Frontal cortex (tissue), 4 donors: ENCODE measurements at places on chromosomes 16 and 17.

- DNase-seq, result no peak
Measured at GRCh38 chr16:47026947-47027346, 53.5 kb upstream of the DNAJA2 start.

DNA sequence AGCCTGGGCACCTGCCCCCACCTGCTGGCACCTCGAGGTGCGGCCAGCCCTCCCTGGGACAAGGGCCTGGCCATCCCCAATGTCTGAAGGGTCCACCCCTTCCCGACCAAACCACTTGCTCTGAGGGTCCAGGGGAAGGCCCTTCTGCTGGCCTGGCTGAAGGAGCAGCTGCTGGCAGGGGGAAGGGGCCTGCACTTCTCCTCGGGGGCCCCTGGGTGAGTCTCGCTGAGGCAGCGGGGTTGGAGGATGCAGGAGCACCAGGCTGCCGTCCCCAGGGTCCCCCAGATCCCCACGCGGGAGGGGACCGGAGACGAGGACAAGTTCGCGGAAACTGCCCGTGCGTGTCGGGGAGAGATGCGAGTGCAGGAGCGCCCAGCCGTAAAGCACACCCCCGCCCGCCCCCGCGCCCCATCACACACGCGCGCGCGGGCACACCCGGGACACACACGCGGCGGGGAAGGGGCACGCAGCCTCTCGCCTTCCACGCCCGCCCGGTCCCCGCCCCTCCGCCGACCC is 725 bp upstream of the CACNA1H start:
- DNase-seq, result peak; percentile 66

- DNase-seq, result no peak
Measured at GRCh38 chr17:30796016-30796415, 28.5 kb downstream of the CRLF3 start.

GRCh38 chr16:85615014-85615851 is 2.1 kb downstream of the GSE1 start:
- no peak for DNase-seq

GRCh38 chr17:21679256-21680146 is 12.8 kb upstream of the KCNJ18 start:
- no peak for DNase-seq

- no peak for DNase-seq
Measured at GRCh38 chr16:62177351-62178203, 141.3 kb upstream of the CDH8 start.

DNA sequence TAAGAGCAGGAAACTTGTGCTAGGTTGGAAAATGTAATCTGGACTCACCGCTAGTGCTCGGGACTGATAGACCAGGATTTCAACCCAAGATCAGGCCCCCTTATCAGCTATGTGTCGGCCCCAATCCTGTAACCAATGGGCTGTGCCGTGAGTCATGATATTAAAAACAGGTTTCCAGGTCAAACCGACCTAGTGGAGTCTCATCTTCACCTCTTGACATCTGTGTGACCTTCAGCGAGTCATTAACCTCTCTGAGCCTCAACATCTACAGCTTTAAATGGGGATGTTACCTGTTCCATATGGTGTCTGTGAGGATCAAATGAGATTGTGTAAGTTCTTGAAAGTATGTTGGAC is 512 bp downstream of the PMM2 start:
- DNase-seq, result no peak

DNA sequence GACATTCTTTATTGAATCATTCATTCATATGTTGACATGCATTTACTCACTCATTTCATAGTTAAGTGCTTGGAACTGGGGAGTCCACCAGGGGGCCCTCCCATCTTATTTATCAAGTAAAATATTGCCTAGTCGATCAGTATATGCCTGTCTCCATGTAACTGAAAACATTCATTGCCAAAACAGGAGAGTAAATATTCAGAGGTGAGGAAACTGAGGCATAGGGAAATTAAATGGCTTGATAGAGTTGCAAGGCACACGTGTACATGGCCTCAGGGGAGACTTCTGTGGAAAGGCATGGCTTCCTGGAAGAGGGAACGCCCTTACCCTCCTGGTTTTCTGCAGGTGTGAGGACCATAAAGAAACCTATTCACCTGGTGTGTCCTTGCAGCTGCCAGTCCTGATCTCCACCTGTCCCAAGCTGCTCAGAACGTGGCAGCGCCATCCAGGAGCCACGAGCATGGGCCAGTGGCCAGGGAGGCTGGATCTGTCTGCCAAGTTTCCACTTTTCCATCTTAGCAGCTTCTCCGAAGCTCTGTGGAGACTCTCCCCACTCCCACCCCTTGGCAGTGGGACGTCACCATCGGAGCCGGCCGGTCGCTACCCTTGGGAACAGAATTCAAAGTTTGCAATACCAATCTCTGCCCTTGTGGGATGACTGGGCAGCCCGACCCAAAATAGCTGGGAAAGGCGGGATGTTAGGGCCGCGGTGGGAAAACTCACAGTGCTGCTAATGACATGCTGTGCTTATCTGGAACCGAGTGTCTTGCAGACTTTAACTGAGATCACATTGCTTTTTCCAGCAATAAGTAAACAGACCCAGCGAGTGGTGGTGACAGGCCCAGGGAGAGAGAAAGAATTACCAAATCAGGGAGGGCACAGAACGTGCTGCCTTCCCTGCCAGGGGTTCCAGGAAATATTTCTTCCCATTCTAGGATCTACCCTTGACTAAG is 4.1 kb upstream of the C1QTNF1 start:
- DNase-seq, result no peak
